Activated T-helper 1 cell treated with anti-CD3 and anti-CD28 coated beads, Interleukin-2, amount 50 U/mL, for 16 hours (primary cell): ENCODE measurements at places on chromosomes 2 and 18.

GRCh38 chr2:49226360-49226759 lies 72.0 kb upstream of the FSHR start:
- no peak for DNase-seq

- DNase-seq = no peak
These were observed 301.6 kb downstream of the SMAD2 start for GRCh38 chr18:47628893-47629292.

GRCh38 chr18:50819027-50819727 lies 639 bp downstream of the MRO start:
- DNase-seq = no peak

DNA sequence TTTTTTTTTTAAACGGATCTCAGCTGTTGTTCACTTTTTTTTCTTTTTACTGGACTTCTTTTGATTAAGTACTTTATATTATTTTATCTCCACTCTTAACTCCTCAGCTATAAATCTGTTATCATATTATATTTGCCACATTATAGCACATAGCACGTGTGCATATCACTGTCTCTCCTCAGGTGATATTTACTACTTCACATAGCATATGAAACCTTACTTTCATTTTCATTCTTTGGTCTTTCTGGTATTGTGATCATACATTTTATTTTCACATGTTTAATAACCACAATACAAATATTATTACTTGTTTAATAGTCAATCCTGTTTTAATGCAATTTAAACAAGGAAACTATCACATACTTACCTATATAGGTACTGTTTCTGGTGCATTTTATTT lies 993.1 kb upstream of the TMEFF2 start:
- no peak for DNase-seq

GRCh38 chr2:133733901-133734255 lies 165.6 kb upstream of the NCKAP5 start:
- no peak for DNase-seq

DNA sequence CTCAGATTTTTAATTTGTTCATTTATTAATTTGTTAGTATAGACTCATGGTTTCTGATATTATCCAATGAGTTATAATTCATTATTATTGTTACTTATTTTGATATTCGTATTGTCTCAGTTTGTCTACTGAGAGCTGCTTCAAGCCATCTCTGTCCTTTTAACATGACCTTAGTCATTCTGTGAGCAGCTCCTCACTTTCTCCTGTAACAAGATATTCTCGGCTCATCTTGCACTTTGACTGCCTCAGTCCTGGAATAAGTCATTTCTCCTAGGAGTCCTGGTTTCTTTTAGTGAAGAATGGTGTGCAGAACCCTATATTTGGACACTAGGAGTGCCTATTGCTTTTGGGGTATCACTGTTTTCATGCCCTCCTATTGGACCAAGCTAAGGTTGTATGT lies 13.2 kb downstream of the ASB1 start:
- DNase-seq = no peak

DNA sequence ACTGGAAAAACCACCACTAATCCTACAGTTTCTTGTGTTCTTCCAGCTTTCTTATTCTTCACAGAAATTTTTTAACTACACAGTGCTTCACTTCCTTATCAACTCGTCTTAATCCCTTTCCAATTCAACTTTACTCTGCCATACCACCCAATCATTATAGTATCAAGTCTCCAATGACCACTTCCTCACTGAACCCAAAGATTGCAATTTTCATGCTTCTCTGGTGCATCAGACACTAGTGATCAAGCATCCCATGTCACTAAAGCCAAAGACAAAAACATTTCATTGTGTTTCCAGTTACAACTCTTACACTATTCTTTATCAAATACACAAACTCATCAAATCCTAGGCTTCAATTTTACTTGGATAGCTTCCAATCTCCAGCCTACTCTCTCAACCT lies 9.5 kb downstream of the CHAC2 start:
- no peak for DNase-seq

DNA sequence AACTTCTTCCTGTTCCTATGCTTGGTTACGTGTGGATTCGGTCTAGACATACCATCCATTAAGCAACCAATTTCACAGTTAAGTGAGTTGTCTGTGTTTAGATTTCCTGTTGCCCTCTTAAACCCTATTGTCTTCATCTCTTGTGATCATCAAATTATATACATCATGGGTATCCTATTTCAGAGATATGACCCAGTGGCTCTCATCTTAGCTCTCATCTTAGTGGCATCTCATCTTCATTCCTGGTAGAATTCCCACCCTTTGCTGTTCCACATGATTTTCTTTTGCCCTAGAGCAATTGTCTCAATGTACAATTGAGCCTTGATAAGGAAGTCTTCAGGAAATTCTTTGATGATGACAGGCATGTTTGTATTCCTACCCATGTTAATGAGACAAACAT lies 29.4 kb upstream of the FN1 start:
- no peak for DNase-seq

DNA sequence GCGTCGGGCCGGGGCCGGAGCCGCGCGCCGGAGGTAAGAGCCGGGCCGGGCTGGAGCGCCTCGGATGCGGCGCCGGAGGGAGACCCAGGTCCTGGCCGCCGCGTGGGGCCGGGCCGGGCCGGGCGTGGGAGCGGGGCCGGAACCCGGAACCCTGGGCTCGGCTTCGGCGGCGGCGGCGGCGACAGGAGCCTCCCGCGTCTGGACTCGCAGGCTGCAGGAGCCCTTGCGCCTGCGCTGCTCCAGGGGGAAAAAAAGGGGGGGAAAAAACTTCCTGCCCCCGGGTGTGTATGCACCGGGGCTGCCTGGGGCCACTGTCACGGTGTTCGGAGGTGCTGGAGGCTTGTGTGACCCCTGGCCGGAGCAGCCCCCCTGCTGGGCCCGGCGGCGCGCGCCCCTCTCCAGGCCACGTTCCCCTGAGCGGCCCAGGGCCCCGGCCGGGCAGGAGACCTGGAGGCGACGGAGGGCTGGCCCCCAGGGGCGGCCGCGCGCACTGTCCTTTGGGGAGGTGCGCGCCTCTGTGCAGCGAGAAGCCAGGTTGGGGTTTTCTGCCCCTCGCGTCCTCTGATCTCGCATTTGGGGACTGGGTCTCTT lies 864 bp downstream of the KLHL29 start:
- DNase-seq = no peak

DNA sequence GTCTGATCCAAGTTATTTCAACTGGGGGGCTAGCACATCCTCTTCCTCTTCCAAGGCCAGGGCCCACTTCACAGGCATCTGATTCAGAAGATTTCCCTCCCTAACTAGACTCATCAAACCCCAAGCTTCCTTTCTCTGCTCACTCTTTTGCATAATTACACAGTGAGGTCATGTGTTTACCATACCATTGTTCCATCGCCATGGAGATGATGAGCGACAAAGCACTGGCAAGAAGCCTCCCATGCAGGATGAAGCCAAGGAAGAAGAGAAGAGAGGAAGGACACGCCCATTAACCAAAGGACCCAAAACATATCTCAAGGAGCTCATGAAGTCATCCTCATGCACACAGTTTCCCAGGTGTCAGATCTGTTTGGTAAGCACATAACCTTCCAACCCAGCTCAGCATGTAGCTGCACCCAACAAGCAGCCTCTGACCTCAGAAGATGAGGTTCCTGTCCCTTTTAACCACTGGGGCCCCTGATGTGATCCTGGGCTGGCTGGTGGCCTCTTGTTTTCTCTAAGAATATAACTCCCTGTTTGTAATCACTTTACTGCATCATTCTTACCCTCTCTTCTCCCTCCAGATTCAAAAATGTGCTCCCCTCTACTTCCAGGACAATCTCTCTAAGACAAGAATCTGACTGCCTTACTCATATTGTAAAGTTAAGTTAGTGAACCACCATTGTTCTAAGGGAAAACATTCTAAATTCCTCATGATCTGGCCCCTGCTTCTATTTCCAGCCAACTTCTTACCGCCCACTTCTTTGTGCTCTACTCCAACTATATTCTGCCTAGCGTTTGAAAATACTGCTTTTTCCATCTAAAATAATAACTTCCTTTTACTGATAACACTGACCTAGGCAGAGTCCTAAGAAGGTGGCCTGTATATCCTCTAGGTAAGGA lies 190.1 kb downstream of the TTC32 start:
- DNase-seq = no peak

- DNase-seq = no peak
These were observed 569.8 kb downstream of the ARHGAP15 start for GRCh38 chr2:143698888-143699570.

- no peak for DNase-seq
These were observed 37.6 kb upstream of the ONECUT2 start for GRCh38 chr18:57397440-57398132.

GRCh38 chr2:223641082-223641481 lies 38.9 kb upstream of the SCG2 start:
- no peak for DNase-seq

GRCh38 chr2:240302933-240303595 lies 132.4 kb upstream of the GPC1 start:
- DNase-seq = no peak
